ENCODE measurements at places on chromosomes 7 and 10.

- no peak for DNase-seq
These were observed 25.5 kb upstream of the MPP7 start for GRCh38 chr10:28328346-28328745.

GRCh38 chr10:75987616-75988015 lies 556.2 kb downstream of the LRMDA start:
- DNase-seq: no peak

DNA sequence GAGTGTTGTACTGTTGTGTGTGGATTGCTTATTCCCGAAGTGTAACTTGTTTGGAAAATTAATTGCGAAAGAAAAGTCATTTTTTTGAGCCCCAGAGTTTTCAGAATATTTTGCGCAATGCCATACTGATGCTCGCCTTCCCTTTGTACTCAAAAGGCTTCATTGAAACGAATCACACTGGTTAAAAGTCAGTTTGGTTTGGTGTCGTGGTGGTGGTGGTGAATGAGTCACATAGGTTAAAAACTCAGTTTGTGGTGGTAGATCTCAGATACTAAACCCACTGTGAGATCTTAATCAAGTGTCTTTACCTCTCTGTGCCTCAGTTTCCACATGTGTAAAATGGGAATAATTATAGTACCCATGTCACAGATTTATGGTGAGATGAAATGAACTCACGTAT lies 61.1 kb upstream of the IL6 start:
- DNase-seq: no peak

DNA sequence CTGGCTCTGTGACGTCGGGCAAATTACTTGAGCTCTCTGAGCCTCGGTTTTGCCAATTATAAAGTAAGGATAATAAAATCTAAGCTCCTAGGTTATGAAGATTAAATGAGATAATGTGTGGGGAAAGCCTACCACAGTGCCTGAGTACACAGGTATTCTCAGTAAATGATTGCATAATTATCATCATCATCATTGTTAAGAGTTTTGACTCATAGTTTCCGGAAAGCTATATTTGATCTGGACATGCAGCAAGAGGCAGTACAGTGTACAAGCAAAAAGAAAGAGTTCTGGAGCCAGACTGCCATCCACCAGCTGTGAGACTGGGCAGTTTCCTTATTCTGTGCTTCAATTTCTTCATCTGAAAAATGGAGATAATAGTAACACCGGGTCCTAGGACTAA lies 155.6 kb upstream of the YAE1 start:
- DNase-seq: no peak

All from hypothalamus (tissue), 51 donors.